Coronary artery (tissue), 2 donors: ENCODE measurements at places on chromosomes 1 and 21.

GRCh38 chr1:168824418-168825065, 95.5 kb upstream of the DPT start:
- no peak for DNase-seq

- DNase-seq, result no peak
Observed at GRCh38 chr1:62232871-62233278, 38.2 kb downstream of the L1TD1 start.

DNA sequence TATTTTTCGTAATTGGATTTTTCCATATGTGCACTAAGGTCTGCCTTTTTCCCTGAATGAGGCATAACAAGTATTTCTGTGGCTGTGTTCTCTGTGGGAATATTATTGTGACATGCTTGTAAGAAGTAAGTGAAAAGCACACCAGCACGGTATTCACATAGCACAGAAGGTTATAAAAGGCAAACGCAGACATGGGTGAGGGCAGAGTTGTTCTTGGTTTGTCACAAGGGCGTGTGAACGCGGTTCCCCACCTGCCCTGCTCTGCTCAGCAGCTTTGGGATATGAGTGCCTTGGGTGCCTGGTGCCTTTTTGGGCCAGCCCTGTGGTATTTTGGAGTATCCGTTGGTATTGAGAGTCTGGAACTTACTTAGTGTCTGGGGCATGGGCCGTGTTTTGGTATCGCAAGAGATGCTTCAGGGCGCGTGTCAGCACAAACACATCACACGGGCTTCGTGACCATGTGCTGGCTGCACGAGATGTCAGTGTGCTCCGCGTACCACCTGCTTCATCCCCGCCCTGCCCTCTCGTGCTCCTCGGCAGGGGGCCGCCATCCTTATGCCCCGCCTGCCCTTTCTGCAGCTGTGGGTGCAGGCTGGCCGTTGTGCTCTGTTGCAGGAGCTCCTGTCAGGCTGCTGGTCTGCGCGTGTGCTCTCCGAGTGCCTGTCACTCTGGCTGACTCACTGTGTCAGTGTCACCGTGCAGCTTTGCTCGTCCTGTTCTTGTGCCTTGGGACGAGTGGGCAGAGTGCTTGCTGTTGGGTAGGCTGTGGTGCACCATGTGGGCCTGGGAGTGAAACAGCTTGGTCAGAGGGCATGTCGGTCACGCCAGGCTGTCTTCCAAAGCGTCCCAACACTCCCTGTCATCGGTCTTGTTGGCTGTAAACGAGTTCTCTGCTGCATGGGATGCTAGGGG, 15.0 kb downstream of the SKI start:
- peak; percentile 70 for DNase-seq

- no peak for DNase-seq
Observed at GRCh38 chr1:188937965-188938551, 1539.6 kb downstream of the BRINP3 start.

DNA sequence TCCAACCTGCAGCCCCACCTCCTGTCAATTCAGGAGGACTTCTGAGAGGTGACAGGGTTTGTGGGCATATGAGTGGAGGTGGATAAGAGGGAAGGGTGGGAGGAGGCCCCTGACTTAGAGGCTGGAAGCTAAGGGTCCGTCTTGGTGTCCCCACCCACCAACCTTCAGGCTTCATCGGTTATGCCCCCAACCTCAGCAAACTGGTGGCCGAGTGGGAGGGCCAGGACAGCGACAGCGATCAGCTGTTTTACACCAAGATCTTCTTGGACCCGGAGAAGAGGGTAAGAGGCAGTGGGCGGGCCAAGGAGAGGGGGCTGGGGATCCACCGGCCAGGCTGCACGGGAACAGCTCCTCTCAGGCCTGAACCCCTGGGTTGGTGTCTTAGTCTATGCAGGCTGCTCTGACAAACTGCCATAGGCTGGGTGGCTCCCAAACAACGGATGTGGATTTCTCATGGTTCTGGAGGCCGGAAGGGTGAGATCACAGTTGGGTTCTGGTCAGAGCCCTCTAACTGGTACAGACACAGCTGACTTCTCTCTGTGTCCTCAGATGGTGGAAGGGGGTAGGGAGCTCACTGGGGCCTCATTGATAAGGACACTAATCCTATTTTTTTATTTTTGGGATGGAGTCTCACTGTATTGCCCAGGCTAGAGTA, 18.1 kb downstream of the PLOD1 start:
- no peak for DNase-seq
